Myometrial cell (primary cell): ENCODE measurements at places on chromosomes 13 and 19. TPM values are rescaled to one million over a fixed set of nuclear protein-coding genes. Genes with fewer than 3 reads are reported as not detected.

UHRF1 gene
- total RNA-seq, result 37.9 and 39.5 TPM in 2 replicates

CABP5 gene
- total RNA-seq, result not detected in 2 replicates

ZNF497 gene
- total RNA-seq, result not detected in 2 replicates

ACP4 gene
- total RNA-seq, result not detected in 2 replicates
